Stimulated activated CD8-positive, alpha-beta memory T cell treated with anti-CD3 and anti-CD28 coated beads, Interleukin-15, amount 100 ng/mL, for 48 hours (primary cell): ENCODE measurements at places on chromosomes 7 and 10.

DNA sequence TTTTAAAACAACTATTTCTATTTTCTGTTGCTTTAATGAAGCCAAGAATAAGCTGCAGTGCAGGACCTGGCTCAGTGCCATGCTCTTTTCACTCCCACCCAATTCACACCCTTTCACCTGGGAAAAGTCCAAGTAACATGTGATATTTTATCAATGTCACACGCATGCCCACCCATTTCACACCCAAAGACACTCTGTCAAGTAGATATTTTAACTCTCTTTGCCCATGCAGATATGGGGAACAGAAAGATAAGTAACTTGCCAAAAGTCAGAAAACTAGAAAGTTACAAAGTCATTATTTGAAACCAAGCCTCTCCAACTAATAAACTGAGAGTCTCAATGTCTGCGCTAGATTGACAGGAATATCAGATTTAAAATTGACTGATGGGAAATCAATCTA is 706.7 kb upstream of the PHF14 start:
- no peak for DNase-seq

GRCh38 chr7:128381161-128381821 is 19.8 kb upstream of the PRRT4 start:
- DNase-seq, result no peak

DNA sequence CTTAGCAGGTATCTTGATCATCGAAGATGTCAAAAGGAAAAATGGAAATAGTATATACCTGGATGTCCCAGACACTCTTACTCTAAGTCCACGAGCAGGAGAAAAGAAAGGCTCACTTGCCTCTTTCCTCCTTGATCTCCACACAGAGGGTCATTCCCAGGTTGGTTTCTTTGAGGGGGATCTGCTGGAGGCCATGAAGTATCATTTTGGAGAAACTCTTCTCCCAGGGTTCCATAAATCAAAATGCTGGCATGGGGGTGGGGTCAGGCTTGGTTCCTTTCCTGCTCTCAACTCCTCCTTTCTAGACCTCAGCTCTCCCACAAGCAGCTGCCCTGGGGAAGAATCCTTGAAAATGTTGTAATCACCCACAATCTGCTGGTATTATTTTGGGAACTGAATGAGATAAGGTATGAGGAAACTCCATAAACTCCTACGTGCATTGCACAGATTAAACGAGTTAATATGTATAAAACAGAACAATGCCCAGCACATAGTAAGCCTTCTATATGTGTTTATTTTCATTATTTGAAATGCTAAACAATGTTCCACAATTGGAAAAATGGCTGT is 54.4 kb downstream of the PRKCQ start:
- DNase-seq, result no peak

GRCh38 chr7:77386165-77386822 is 29.9 kb downstream of the GSAP start:
- DNase-seq, result no peak

- no peak for DNase-seq
Observed at GRCh38 chr7:40279991-40280390, 145.2 kb downstream of the SUGCT start.

GRCh38 chr7:10950494-10950893 is 23.2 kb upstream of the PHF14 start:
- no peak for DNase-seq

GRCh38 chr7:73652541-73652949 is 15.1 kb upstream of the VPS37D start:
- DNase-seq, result no peak

DNA sequence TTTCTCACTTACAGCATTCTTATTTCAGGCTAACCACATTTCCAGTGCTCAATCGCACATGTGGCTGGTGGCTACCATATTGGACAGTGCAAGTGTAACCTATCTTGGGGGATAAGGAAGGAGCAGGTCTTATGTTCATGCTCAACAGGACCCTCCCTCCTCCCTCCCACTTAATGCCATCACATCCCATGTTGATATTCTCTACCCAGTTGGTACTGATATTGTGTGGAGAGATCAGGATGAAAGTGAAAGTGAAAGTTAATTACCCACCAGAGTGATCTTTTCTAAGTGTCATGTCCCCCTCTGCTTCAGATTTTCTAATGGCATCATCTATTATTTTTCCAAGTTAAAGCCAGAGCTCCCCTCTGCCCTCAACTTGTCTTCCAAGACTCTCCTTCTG is 91.6 kb downstream of the BMPER start:
- DNase-seq, result no peak

GRCh38 chr7:50479743-50480517 is 29.8 kb upstream of the FIGNL1 start:
- DNase-seq, result no peak
